ENCODE measurements at places on chromosomes 3 and 15.
A peak's percentile ranks its signal among the peaks of the same experiment; 100 is the strongest.

DNA sequence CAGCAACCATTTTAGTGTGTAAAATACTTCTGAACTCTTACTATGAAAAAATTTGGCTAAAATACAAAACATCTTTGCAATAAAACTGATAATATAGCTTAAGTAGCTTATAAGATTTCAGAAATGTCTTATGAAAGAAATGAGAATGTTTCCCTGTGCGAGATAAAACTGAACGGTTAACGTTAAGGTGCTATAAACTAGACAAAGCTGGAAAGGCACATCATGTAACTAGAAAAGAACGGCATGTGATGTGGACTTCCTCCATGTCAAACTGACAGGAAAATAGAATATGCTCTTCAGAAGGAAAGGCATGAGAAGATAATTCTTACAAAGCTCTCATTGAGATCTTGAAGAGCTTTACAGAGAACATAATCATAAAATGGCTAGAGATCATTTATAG, 36.5 kb downstream of the NCK1 start:
- no peak for DNase-seq

DNA sequence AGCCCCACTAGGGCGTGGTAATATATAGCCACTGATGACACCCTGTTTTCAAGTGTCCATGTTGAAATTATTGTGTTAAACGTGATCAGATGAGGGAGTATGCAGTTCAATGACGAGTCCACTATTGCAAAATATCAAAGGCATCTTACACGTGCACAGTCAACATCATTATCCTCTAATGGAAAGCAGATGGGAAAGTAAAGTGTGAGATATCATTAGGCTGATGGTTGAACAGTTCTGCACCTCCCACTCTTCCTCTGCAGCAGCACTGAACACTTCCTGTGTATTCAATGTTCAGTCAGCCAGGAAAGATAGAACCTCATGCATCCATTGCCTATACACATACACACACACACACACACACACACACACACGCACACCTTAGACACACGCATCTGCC, 431.8 kb upstream of the CCDC54 start:
- DNase-seq = no peak

- DNase-seq = no peak
These were observed 156.6 kb upstream of the IL12A start for GRCh38 chr3:159832024-159832423.

DNA sequence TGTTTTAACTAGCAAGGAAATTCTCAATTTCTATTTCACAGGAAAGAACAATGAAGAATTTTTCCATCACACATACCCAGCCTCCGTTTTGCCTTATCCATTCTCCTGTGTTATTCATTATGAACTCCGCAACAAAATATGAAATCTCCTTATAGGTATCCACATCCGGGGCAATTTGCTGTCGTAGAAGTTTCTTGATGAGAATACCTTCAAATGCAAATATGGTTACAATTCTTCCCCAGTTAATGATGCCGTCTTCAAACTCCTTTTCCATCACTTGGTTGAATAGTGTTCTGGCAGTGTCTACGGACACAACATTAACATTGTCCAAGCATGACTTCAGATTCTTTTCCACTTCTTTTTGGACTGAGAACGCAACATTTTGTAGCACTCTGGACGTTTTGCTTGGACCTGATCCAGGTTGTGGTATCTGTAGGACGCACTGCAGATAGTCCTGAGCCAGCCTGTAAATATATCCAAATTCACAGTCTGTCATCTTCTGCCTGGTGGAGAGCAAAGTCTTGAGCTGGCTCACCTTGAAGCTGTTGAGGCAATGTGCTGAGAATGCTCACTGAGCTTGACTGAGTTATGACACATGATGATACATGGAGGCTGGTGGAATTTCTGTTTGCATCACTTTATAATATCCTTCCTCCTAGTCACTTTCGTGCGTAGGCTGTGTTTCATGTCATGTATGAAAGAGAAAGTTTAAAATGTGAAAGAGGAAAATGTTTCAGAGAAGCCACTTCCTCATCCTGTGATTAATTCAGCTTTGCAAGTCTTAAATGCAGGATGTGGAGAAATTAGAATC, at the start of gene BCL2A1:
BCL2A1 (minus strand) TSS at position 573 of the 811 bp plus-strand sequence; CDS start at position 496, 77 bp downstream.
- peak; percentile 19 for DNase-seq

DNA sequence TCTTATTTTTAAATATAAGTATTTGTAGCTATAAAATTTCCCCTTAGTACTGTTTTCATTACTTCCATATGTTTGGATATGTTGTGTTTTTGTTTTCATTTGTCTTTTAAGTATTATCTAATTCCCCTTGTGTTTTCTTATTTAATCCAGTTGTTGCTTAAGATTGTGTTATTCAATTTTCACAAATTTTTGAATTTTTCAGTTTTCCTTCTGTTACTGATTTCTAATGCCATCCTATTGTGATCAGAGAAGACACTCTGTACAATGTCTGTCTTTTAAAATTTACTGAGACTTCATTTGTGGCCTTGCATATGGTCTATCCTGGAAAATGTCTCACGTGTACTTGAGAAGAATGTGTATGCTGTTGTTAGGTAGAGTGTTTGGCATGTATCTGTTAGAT, 795.6 kb upstream of the CFAP20DC start:
- peak; percentile 31 for DNase-seq

- no peak for DNase-seq
These were observed 1.2 kb downstream of the GPR15 start for GRCh38 chr3:98532709-98533571.

GRCh38 chr3:37194533-37194932, 20.2 kb upstream of the LRRFIP2 start:
- no peak for DNase-seq

All from tongue (tissue), 3 donors.